ENCODE measurements at places on chromosomes 11 and 22.

DNA sequence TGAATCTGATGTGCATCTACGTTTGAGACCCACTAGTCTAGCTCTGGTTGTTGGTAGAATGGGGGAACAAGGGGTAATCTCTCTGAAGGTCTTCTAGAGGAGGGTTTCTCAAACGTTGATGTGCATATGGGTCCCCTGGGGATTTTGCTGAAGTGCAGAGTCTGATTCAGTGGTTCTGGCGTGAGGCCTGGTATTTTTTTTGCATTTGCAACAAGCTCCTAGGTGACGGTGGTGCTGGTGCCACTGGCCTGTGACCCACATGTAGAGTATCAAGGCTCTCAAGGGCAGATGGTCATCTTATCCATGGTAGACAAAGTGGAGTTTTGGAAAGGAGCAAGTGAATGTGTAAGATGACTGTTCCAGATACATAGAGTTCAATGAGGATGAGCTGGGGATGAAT lies 97.1 kb downstream of the CEP164 start:
- DNase-seq = no peak

DNA sequence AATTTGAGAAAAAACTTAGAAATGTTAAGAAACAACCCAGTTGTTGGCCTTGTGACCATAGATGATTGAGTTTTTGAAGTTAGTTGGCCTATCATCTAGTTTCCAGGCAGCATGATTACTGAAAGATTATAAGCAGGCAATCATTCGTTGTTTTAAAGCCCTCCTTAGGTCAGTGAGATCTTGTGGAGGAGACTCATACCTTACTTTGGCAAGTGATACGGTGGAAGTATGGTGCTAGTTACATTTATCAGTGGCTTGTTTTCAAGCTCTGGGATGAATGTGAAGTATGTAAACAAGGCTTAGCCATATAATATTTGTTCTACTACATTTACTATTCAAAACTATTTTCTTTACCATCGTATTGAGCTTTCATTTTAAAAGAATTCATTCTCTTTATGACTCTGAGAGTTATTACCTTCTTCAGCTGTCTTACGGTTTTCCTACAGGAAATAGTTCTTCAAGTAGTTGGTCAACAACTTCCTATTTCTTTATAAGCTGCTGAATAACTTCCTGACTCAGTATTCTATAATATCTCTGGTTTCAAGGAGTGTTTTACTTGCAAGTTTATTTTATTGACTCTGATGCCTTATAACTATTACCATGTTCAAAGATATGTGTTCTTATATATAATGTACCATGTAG lies 7.3 kb downstream of the YAP1 start:
- no peak for DNase-seq

DNA sequence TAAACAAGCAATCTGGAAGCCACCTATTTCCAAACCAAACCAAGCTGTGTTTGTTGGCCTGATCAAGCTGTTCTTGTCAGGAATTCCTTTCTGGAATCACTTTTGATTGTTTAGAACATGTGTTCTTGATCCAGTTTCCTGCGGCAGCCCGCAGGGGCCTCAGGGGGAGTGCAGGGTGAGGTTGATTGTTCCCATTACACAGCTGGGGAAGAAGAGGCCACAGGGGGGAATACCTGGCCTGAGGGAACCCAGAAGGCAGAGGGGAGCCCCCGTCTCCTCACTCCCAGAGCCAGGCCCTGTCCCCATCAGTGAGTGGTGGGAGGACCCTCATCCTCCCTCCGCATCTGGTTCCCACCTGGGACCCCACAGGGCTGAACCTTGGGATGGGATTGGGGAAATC lies 4.2 kb downstream of the MRGPRD start:
- no peak for DNase-seq

GRCh38 chr22:44538051-44538450 lies 40.0 kb upstream of the RTL6 start:
- DNase-seq = no peak

GRCh38 chr11:1055109-1055703 lies 18.7 kb upstream of the MUC6 start:
- DNase-seq = no peak

- peak; percentile 28 for DNase-seq
Measured at GRCh38 chr11:46183819-46184218, 62.6 kb upstream of the PHF21A start.

DNA sequence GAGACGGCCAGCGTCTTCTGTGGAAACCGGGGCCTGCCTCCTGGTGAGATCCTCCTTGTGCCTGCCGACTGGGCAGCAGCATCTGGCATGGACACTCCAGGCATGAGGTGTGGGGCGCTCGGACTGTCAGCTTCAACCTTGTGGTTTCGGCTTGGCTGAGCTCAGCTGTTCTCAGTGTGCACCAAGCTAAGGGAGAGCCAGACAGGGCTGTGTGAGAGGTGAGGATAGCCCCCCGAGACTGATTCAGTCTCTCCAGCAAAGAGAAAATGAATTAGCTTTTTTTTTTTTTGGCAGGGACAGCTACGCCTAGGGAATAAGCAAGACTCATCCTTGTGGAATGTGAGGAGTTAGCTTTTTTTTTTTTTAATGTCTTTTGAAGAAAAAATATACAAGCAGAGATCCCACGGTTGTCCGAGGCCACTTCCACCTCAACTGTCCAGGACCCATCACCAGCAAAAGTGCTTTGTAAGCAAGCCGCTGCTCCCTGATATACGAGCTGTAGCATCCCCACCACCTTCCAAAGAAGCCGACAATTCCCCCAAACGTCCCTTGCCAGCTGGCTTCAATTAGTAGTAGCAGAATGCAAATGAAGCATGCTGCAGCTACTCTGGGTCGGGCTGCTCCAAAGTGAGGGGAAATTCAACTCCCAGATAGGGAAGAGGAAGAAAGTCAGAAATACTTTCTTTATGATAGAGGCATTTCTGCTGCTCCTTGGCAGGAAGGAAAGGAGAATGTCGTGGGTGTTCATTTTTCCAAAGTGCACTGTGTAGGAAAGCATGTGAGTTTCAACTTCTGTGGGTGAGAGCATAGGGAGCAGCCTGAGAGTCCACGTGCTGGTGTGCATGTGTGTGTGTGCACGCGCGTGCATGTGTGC lies 9.7 kb upstream of the THY1 start:
- no peak for DNase-seq

DNA sequence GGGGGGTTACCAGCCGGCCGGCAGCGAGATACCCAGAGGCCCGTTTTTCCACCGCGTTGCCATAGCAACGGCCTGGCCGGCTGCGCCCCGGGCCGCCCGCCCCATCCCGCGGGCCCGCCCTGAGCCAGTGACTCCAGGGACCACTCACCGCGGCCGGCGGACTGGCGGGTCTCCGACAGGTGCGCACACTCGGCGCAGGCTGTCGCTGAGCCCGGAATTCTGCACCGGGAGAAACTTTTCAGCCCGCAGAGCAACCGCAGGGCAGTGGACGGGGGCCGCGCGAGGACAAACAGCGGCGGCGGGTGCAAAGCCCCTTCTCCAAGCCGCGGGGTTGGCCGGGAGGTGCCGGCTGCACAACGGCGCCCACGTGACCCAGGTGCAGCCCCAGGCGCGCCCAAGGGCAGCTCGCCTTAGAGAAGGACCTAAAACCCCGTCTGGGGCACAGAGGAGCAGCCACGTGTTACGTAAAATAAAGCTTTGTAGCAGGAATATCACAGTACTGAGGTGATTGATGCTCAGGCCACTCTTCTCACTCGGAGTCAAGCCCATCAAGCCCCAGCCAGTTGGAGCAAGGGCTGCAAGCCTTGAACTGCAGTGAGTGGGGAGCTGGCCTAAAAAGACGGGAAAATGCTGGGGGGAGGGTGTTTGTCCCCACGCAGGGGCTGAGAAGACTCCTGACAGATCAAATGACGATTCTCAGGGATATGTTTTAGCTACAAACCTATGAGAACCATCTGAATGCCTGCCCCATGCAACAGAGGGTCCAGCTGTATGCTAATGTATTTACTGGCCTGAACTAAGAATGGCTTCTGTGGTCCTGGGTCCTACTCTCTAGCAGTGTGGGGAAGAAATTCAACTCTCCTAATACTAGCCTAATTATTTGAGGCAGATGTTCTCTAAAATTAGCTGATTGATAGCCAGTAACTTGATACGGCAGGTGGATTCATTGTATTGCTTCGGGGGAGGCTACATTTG lies at the start of gene STK33:
STK33 (minus strand) TSS at position 294 of the 975 bp plus-strand sequence. CDS start 119,323 bp downstream, outside the sequence.
- peak; percentile 68 for DNase-seq

GRCh38 chr11:113046866-113047265 lies 85.6 kb downstream of the NCAM1 start:
- no peak for DNase-seq

- no peak for DNase-seq
Measured at GRCh38 chr22:38203855-38204514, 2.2 kb downstream of the MAFF start.

DNA sequence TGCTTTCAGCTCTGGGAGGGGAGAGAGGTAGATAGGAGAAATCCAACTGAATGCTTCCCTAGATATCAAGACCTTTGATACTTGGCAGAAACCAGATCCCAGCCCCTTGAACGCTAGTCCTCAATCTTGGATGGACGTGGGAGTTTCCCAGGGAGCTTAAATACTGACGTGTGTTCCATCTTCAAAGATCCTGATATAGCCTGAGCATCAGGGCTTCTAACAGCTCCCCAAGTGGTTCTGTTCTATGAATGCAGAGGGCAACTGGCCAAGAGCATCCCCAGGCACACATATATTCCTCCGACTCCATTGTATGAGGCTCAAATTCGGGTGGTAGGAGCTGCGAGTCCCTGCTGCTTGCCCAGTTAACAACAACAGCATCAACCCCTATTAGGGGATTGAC lies 8.7 kb upstream of the ACCS start:
- DNase-seq = no peak

Measured in H54 (cell line).